ENCODE measurements at places on chromosomes 13 and 19.

DNA sequence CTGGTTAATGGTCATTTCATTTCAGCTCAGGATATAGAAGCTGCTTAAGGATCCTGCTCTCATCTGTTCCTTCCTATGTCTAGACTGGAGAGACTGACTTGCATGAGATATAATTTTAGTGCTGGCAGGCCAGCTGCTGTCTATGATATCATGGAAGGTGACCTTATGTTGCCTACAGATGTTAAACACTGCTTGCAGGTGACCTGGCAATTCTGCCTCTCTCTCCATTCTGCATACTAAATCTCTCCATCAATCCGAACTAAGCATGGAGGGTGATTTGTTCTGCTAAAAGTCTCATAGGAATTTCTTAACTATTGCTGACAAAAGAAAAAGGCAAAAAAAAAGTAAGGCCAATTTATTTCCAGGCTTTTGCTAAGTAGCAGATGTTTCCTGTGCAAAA lies 81.0 kb downstream of the CCNA1 start:
- DNase-seq = no peak

DNA sequence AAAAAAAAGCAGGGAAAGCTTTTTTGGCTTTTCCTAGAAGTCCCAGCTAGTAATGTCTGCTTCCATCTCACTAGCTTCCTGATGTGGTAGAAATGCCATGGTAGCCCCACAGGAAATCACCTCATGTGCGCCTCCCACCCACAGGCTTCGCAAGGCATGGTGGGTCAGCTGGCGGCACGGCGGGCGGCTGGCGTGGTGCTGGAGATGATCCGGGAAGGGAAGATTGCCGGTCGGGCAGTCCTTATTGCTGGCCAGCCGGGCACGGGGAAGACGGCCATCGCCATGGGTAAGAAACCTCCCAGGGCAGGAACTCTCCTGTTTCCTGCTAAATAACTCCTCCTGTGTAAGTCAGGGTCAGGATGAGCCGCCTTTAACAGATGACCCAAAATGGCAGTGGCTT lies 10.4 kb downstream of the RUVBL2 start:
- DNase-seq = no peak

GRCh38 chr13:108795841-108796240 lies 166.4 kb downstream of the MYO16 start:
- DNase-seq = no peak

DNA sequence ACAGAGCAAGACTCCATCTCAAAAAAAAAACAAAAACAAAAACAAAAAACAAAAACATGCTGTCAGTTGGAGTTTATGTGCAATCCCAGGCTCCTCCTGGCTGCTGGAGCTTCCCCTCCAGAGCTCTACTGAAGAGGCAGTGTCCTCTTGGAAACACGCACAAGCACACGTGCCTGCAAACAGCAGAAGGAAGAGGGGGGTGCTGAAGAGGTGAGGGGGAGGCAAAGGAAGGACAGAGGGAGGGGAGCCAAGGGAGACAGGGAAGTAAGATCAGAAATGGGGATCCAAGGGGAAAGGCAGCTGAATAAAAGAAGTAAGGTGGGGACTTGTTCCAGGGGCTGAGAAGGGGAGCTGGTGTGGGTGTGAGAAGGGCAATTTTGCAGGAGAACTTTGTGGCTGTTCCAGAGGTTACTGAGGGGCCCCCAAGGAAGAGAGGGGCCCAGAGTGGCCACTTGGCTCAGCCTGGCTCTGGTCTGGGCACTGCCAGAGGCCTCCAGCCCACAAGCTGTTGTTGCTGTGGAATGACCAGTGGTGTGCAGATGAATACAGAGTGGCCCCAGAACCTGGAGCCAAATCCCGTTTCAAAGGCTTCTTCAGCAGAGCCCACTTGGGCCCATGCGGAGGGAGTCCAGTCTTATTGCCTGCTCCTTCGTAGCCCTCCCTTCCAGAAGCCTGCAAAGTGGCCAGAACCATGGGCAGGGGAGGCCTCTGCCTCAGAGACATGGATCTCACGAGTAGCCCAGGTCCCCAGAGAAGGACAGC lies 34.4 kb downstream of the LYL1 start:
- DNase-seq = no peak

GRCh38 chr13:35473206-35473775 lies 3.2 kb downstream of the MAB21L1 start:
- DNase-seq = no peak

DNA sequence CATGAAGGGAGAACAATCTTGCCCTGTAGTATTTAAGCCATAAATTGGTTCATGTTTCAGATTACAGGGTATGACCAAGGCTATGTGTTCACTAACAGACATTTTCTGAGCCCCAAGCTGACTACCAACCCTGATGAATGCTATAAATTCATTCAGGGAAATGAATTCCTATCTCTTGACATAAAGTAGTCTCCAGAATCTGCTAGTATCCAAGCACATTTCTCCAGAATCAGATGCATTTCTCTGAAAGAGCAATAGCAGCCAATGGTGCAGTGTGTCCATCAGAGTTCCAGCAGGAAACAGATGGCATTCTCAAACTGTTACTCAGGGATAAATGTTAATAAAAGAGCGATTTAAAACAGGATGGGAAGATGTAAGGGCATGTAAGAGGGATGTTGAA lies 226.4 kb downstream of the COG6 start:
- DNase-seq = no peak

GRCh38 chr13:45511310-45512097 lies 46.8 kb downstream of the COG3 start:
- peak; percentile 60 for DNase-seq

- DNase-seq = no peak
Measured at GRCh38 chr19:11018763-11019162, 57.9 kb downstream of the SMARCA4 start.

GRCh38 chr13:110874508-110874960 lies 40.3 kb downstream of the ANKRD10 start:
- no peak for DNase-seq

GRCh38 chr13:59538512-59538911 lies 625.2 kb downstream of the DIAPH3 start:
- no peak for DNase-seq

- no peak for DNase-seq
Measured at GRCh38 chr13:75173457-75174356, 308.3 kb downstream of the TBC1D4 start.

- no peak for DNase-seq
Measured at GRCh38 chr19:55473225-55474012, 3.0 kb upstream of the ZNF628 start.

GRCh38 chr13:50106559-50106958 lies 91.3 kb downstream of the KCNRG start:
- no peak for DNase-seq

DNA sequence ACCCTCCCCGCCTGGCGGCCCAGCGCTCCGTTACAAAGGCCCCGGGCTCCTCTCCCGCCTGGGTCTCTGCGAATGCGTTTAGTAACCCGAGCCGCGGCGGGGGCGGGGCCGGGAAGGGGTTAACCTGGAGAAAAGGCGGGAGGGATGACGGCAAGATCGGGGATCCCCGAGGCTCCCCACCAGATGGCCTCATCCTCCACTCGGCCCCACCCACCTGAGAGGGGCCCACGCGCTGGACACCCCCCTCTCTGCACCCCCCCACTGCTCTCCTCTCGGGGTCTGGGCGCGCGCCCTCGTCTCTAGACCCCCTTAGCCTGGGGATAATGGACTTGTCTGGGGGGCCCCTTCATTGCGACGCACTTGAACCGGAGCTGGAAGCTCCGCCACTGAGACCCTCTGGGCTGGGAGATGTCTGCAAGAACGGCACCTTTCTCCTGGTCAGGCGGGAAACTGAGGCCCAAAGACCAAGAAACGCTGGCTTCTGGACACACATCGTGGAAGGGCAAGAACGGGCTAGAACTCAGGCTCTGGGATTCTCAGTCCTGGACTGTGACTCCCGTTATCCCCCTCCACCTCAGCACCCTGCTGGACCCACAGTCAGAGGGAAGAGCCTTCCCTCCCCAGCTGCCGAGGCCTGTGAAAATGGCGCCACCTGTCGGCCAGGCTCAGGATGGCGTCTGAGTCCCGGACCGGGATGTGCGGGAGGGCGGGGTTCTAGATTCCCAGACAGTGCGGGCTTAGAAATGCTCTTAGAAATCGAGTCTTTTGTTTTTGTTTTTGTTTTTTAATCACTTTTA lies 2.9 kb upstream of the LTBP4 start:
- peak; percentile 69 for DNase-seq

DNA sequence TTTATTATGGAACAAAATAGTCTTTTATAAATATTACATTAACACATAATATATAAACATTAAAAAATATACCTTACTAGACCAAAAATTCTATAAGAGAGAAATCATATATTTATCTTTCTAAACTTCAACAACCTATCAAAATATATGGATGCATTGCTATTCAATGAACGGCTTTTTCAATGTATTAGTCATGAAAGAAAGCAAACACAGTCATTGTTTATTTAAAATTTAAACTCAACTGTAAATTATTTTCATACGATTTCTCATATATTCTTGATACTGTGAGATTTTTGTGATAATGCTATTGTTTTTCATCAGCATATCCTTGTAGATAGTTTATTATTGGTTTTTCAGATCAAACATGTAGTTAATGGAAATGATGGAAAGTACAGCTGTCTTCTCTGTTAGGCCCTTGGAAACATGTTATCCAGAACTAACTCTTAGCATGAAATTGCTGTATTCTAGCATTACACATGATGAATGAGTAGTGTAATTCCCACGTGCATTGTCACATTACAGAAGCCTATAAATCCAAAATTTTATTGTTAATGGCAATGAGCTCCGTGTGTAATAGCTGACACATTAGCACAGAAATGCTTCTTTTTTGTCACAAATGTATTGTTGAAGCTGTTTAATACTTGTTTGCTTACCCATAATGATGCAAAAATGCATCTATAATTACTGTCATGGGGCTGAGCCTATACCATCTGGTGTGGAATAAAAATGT lies 1639.9 kb downstream of the SLITRK5 start:
- DNase-seq = no peak

GRCh38 chr13:31731921-31732320 lies 7.4 kb upstream of the RXFP2 start:
- DNase-seq = no peak

DNA sequence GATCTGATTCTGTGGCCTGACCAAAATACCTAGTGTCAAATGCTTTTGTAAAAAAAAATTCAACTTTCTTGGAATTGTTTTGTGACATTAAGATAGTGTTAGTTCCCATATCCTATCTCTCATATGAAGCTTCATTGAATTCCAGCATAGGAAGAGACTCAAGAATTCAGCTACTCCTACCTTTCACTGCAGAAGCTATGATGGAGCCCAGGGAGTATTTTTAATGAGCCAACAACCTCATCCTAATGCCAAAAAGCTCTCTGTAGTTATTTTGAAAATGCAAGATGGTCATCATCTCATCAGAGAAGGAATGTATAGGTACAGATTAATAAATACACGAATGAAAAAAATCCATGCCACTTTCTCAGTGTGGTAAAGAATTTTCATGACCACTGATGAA lies 431.2 kb upstream of the SGCG start:
- DNase-seq = no peak

- no peak for DNase-seq
Measured at GRCh38 chr13:31111136-31111535, 50.6 kb downstream of the HSPH1 start.

- no peak for DNase-seq
Measured at GRCh38 chr13:46643165-46643777, 90.3 kb downstream of the LRCH1 start.

Measured in amniotic stem cell (primary cell).